ENCODE measurements at places on chromosomes 4 and X. TPM values are rescaled to one million over a fixed set of nuclear protein-coding genes. Genes with fewer than 3 reads are reported as not detected.

DNA sequence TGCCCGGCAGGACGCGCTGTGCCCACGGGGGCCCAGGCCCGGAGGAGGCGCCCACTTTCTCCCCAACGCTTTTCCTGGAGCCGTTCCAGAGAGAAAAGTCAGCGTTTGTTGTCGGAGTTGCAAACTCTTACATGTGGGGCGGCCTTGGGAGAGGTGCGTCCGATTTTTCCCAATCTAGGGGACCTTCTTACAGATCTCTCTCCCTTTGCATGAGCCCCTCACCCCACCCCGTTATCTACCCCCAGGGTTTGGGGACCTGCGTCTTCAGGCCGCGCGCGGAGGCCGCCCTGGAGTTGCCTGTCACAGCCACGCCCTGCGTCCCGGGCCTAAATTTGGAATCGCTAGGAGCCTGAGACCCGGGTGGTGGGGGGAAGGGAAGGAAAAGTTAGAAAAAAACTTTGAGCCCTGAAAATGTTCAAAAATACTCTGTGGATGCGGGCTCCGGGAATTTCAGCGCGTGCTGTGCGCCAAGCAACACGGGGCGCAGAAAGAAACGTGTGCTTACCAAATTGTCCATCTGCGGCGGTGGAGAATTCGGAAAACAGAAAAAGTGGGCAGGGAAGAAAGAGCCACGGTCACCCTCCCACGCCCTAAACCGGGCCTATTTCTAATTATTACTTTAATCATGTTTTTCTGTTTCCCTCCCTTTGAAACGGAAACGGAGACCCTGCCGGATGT lies 587 bp downstream of the CD99 start:
- peak; percentile 41 for DNase-seq

GRCh38 chr4:102244878-102245535 lies 100.3 kb downstream of the SLC39A8 start:
- DNase-seq, result no peak

GRCh38 chr4:128277856-128278255 lies 9.8 kb downstream of the PGRMC2 start:
- no peak for DNase-seq

DNA sequence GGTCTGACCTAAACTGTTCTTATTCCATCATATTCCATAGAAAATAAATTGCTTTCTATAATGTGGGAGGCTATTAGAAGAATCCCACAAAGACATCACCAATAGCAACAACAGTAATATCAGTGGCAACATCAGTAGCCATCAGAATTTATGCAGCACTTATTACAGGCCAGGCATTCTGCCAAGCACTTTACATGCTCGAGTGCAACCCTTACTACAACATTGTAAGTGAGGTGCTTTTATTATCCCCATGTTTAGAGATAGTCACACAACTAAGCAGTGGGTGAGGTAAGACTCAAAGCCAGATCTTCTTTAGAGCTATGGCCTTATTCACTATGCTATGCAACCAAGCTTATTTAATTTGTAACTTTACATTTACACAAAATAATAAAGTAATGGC lies 317.1 kb upstream of the BMP3 start:
- no peak for DNase-seq

RNF212 gene
- not detected for total RNA-seq

- DNase-seq, result peak; percentile 77
These were observed 284.1 kb upstream of the TENM3 start for GRCh38 chr4:181959121-181959520.

PTPN13 gene
- 51.9 TPM for total RNA-seq

DNA sequence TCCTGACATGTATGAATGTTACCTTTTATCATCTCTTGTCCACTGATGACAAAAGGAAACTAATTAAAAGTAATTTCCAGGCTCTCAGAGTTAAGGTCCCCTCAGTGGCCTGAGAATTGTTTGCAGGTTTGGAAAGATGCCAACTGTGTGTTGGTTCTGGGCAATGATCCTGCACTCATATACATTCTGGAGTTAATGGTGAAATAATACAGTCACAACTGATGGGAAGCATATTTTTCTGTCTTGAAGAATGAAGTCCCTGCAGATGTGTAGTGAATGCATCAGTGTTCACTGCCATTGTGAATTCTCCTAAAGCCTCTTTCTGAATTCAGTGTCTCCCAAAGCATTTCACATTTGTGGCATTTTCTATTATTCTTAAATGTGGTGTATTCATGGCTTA lies 238.1 kb upstream of the PPP1R2C start:
- no peak for DNase-seq

SCARB2 gene
- total RNA-seq, result 126 TPM

GRCh38 chrX:47214435-47215077 lies 3.9 kb upstream of the CDK16 start:
- no peak for DNase-seq

GRCh38 chrX:20205927-20206708 lies 60.6 kb downstream of the RPS6KA3 start:
- DNase-seq, result no peak

IL15 gene
- 2.9 TPM for total RNA-seq

EGFL6 gene
- total RNA-seq, result not detected

- no peak for DNase-seq
These were observed 52.6 kb downstream of the FAM114A1 start for GRCh38 chr4:38920186-38920585.

DNA sequence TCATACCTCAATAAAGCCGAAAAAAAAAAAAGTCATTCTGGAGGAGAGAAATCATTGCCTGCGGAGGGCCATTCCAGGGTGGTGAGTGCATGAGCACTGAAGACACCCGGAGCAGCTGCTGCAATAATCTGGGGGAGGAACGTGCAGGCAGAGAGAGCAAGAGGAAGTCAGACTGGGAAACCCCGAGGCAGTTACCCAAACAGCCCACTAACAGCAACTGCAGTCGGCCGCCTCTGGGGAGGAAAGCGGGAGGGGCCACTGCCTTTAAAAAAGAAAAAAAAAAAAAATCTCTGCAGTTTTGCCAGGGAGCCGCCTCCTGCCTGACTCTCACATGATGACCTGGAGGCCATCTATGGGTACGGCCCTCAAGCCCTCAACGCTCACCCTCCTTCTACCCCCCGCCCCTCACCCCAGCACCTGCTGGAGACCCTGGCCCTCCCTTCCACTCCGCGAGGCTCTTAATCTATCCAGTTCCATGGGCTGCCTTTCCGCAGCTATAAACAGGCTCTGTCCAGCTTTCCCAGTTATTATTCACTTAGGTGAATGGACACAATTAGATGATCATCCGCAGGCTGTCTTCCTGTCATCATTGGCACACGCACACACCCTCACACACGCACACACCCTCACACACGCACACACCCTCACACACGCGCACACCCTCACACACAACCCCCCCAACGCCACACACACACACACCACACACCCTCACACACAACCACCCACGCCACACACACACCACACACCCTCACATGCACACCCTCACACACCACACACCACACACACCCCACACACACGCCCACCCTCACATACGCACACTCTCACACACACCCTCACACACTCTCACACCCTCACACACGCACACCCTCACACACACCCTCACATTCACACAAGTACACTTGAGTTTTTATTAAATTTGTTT lies 3.4 kb upstream of the AVPR2 start:
- DNase-seq, result peak; percentile 90

GRCh38 chrX:24860140-24860539 lies 155.6 kb downstream of the ARX start:
- no peak for DNase-seq

DNA sequence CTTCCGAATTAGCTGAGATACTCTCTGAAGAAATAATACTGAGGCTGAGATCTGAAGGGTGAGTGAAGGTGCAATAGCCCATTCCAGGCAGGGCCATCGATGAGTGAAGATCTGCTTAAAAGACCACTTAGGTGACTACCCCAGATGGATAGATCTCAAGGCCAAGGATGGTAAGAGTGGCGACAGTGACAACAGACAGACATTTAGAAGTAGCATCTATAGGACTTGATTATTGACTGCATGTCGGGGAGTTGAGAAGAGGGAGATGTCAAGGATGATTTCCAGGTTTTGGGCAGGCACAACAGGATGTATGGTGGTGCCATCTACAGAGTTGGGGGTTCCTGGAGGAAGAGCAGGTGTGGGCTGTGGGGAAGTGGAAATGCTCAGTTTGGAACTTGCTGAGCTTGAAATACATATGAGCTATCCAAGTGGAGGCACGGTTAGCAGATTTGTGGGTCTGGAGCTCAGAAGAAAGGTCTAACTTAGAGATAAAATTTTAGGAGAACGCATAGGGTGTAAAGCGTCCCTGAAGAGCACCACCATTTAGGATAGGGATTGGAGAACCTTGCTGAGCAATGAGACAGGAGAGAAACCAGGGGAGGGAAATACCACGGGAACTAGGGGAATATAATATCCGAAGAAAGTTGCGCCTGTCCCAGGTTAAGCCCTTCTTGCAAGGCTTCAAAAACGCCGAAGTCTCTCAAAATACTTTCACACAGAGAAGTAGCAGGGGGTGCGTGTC lies 688 bp downstream of the UFSP2 start:
- DNase-seq, result no peak

- DNase-seq, result no peak
These were observed 129.5 kb downstream of the KCNIP4 start for GRCh38 chr4:21819086-21819485.

DNA sequence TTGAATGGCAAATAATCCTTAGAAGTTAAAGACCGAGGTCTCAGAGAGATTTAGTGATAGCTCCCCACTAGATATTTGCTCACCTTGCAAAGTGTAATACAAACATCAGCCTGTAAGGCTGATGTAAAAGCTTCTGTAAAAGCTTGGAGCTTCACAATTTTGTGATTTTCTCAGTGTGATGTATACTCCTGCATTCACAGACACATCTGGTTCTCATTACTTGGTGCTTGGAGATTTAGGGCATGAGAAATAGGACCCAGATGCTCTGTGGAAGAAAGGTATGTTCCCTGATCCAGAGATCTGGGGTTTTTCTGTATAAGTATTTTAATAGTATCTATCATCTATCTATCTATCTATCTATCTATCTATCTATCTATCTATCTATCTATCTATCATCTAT lies 1664.3 kb downstream of the C4orf33 start:
- no peak for DNase-seq

ELMOD2 gene
- total RNA-seq, result 18.9 TPM

GDPD2 gene
- total RNA-seq, result not detected

- peak; percentile 17 for DNase-seq
These were observed 544.7 kb downstream of the SPRY1 start for GRCh38 chr4:123941306-123941705.

- peak; percentile 10 for DNase-seq
These were observed 24.0 kb downstream of the RCHY1 start for GRCh38 chr4:75490155-75490554.

- no peak for DNase-seq
These were observed 765.6 kb upstream of the TENM3 start for GRCh38 chr4:181477591-181477990.

IQCM gene
- 0.10 TPM for total RNA-seq

GRCh38 chrX:75746891-75747639 lies 38.0 kb downstream of the MAGEE2 start:
- peak; percentile 0 for DNase-seq

DNA sequence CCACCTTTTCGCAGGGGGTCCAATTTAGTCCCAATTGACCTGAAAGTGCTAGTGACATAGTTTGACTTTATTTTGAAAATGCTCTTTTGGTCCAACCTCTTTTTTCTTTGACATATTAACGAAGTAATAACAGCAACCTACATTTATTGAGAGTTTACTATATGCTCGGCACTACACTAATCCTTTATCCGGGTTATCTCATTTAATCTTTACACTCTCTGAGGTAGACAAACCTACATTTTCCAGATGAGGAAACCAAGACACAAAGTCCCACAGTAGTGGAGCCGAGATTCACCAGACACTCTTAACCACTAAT lies 307 bp upstream of the ATRX start:
- no peak for DNase-seq

GRCh38 chr4:105603158-105603557 lies 50.7 kb downstream of the ARHGEF38 start:
- DNase-seq, result no peak

GRCh38 chrX:68652326-68653170 lies 5.1 kb downstream of the STARD8 start:
- DNase-seq, result peak; percentile 34

DNA sequence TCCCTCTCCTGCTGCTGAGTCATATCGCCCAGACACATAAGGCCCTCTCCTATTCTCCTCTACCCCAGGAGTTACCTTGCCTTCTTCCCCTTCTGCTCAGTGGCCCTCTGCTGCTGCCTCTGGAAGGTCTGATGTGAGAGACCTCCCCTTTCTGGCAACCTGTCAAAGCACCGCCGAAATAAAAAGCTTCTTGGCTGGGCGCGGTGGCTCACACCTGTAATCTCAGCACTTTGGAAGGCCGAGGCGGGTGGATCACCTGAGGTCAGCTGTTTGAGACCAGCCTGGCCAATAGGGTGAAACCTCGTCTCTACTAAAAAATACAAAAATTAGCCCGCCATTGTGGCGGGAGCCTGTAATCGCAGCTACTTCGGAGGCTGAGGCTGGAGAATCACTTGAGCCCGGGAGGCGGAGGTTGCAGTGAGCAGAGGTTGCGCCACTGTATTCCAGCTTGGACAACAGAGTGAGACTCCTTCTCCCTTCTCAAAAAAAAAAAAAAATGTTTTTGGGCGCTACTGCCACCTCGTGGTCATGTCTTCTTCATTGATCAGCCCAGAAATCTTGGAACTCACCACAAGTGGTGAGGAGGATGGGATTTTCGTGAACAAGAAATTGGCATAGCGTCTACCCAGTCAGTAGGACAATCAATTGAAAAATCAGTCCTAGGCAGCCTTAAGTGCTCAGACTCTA lies 8.6 kb upstream of the ZXDA start:
- no peak for DNase-seq

DNA sequence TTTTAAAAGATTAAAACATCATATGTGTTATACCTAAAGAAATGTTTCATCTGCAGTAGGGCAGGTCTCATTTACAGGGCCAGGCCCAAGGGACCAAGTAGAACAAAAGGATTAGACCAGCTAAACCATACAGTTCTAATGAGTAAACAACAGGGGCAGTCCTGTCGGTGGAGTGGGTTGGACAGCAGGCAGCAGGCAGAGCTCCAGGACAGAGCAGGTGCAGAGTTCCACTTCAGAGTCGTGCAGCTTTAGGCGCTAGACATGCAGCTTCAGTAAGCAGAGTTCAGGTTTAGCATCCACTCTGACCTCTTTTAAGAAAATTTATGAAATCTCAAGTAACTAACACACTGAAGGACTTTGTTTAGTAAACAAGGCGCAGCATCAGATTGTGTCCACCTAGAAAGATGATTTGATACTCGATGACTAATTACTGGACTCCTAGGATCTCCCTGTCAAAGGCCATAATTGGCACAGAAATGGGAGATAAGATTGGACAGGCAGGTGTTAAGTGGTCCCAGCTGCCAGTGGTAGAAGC lies 487.7 kb upstream of the INTU start:
- no peak for DNase-seq

- no peak for DNase-seq
These were observed 76.4 kb downstream of the ZFYVE28 start for GRCh38 chr4:2341911-2342652.

DNA sequence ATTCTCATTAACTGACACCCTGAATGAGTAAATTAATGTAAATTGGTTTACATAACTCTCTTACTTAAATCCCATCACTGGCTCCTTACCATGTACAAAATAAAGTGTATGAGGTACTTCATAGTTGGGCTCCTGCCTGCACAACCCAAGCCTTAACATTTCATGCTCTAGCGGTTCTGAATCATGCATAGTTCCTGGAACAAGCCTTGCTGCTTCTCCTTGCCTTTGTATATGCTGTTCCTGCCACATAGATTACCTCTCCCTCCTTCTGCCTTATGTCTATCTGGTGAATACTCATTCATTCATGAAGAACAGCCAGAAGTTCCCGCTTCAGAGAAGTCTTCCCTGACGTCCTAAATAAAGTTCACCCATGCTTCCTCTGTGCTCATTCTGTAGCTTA lies 594.7 kb downstream of the SMARCA1 start:
- no peak for DNase-seq

- DNase-seq, result no peak
These were observed at the start of gene TEX13B for GRCh38 chrX:107982356-107982755. Gene TEX13B (minus strand): TSS chrX:107982370. CDS start chrX:107982127, 243 bp downstream.

All from HFFc6 (cell line).